Glutamatergic neuron (in vitro differentiated cells): ENCODE measurements at places on chromosomes 11 and 22.

- DNase-seq = peak; percentile 28
These were observed 4.4 kb downstream of the UBASH3B start for GRCh38 chr11:122659676-122660554.

DNA sequence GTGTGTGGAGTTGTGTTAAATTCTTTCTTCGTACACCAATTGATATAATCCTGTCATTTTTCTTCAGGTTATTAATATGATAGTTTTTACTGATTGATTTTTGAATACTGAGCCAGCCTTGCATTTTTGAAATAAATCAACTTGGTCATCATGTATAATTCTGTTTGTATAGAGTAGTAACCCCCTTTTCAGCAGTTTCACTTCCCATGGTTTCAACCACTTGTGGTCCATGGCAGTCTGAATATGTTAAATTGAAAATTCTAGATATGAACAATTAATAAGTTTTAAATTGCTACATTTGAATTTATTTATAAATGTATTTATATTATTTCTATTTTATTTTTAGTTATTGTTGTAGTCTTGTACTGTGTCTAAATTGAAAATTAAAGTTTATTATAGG is 32.6 kb downstream of the MS4A6A start:
- no peak for DNase-seq

- no peak for DNase-seq
These were observed 622.5 kb downstream of the TBC1D22A start for GRCh38 chr22:47384977-47385376.

GRCh38 chr11:35464308-35464707 is 45.0 kb upstream of the SLC1A2 start:
- no peak for DNase-seq
